ENCODE measurements at places on chromosomes 6 and 20. TPM values are rescaled to one million over a fixed set of nuclear protein-coding genes. Genes with fewer than 3 reads are reported as not detected.

- DNase-seq = no peak
Observed at GRCh38 chr6:134314006-134314821, 3.7 kb downstream of the SGK1 start.

- DNase-seq = no peak
Observed at GRCh38 chr6:70285201-70285600, 17.7 kb downstream of the COL9A1 start.

GRCh38 chr20:57679113-57679512 lies 30.7 kb downstream of the PMEPA1 start:
- no peak for DNase-seq

DNA sequence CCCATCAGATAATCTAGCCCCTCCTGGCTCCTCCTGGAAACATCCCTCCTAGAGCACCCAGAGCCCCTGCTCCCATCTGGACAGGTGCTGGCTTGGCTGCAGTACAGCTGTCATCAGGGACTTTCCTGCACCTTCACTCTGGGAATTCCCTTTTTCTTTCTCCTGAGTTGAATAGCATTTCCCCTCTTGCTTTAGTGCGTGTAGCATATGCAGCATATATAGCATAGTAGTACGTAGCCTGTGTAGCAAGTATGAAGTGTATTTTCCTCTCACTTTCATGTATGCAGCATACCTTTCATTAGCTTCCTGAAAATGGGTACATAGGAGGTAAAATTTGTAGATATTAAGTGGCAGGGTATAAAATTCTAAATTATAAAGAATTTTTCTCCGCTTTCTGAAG lies 352.9 kb downstream of the ESR1 start:
- no peak for DNase-seq

The SLC52A3 gene
- polyA plus RNA-seq = 0.37 TPM

The CD24 gene
- polyA plus RNA-seq = 71.5 TPM

Data from thymus (tissue), 14 donors.